Fibroblast of the conjunctiva (primary cell): ENCODE measurements at places on chromosomes 6 and 20.

DNA sequence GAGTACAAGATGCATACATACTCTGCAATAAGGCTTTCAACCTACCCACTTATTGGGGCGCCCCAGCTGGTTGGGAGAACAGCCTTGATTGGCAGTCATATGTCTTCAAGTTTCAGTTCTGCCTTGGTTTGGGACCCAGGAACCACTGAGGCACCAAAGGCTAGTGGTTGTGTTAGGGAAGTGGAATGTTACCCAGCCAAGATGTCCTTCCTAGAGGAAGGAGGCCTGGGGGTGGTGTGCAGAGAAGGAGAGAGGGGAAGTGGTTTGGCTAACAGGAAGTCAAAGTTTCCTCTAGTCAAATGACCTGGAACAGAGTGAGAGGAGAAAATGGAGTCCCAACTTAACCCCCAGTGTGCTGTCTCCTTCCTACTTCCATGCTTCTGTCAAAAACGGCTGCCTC is 59.4 kb downstream of the CD164 start:
- no peak for DNase-seq

DNA sequence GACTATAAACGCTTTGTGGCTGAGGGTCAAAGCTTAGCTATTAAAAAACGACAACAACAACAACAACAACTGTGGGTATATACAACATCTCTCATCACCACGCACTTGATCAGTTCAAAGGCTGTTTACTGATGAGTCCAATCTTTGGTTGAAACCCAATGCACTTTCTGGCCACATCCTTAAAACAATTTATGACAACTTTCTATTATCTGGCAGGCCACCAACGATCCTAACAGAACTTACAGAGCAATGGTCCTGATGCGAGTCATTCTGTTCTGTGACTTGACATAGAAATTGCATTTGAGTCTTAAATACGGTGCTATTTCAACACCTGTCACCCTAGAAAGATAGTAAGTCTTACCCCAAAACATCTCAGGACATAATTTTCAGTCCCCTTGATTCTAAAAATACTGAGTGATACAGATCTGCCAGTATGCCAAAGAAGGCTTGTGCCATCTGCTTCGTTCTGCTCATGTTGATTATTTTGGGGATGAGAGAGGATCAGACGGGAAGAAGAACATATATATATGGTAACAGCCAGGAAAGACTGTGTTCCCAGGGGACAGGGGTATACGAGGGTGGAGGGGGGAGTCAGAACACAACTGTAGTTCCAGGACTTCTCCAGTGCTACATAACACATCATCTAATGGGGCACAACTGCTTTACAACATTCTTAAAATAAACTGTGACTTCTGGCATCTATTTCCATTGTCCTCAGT is 55.8 kb downstream of the PLAGL1 start:
- no peak for DNase-seq

DNA sequence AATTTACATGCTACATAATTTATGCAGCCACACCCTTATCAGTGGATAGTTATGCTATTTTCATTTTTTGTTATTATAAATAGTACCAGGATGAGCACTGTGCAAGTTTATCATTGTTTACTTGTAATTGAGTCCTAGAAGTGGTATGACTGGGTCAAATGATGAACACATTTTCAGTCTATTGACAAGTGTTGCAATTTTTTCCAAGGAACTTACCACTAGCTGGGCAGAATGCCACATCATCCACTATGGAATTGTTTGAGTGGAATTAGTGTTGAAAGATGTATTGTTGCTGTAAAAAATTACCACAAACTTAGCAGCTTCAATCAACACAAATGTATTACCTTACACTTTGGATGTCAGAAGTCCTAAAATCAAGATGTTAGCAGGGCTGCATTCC is 38.1 kb upstream of the OPN5 start:
- DNase-seq = peak; percentile 33

DNA sequence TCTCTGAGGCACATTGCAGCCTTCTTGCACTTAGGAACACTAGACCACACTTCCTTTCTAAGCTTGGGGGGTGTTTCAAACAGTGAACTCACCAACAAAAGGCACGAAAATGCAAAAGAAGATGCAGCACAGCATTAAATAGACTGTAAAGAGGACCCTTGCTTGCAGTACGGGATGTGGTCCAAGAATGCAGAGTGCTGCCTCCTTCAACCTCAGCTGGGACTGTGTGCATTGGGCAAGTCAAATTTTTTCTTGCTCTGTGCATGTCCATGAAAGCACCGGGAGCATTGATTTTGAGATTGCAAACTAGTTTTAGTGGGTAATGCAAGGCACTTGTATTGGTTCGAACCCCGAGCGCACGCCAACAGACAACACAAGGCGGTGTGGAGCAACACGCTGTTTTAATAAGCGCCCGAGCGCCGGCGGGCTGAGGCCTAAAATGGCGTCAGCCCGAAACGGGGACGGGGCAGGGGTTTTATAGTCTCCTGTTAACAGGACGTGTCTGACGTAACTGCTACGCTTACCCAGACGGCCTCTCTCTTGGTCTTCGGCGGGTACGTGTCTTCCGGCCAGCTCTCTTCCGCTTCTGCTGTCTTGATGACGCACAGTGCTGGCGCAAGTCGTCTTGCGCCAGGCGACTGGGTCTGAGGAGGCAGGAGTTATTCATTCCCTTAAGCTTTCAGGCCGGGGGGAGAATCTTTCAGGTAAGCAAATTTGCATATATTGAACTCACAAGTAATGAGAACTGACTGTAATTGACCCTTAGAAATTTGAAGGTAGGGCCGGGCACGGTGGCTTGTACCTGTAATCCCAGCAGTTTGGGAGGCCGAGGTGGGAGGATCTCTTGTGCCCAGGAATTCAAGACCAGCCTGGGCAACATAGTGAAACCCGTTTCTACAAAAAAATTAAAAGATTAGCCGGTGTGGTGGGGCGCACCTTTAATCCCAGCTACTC is 18.7 kb upstream of the ZFP64 start:
- no peak for DNase-seq
